ENCODE measurements at places on chromosomes 7 and 10. TPM values are rescaled to one million over a fixed set of nuclear protein-coding genes. Genes with fewer than 3 reads are reported as not detected.

The MYOF gene
- total RNA-seq = 123 TPM

The ABCB4 gene
- not detected for total RNA-seq

The TUBAL3 gene
- 1.5 TPM for total RNA-seq

The WNT2 gene
- total RNA-seq = not detected

The ADAP1 gene
- total RNA-seq = 9.9 TPM
